ENCODE measurements at places on chromosomes 5 and 9.

- DNase-seq: no peak
Observed at GRCh38 chr5:14715481-14715880, 51.0 kb downstream of the OTULIN start.

- no peak for DNase-seq
Observed at GRCh38 chr5:134609232-134609851, 23.3 kb downstream of the SAR1B start.

GRCh38 chr9:75953218-75953617 lies 62.7 kb downstream of the PCSK5 start:
- DNase-seq: no peak

- no peak for DNase-seq
Observed at GRCh38 chr5:138351056-138351455, 1.4 kb upstream of the KDM3B start.

- DNase-seq: no peak
Observed at GRCh38 chr5:35182486-35182885, 47.8 kb downstream of the PRLR start.

DNA sequence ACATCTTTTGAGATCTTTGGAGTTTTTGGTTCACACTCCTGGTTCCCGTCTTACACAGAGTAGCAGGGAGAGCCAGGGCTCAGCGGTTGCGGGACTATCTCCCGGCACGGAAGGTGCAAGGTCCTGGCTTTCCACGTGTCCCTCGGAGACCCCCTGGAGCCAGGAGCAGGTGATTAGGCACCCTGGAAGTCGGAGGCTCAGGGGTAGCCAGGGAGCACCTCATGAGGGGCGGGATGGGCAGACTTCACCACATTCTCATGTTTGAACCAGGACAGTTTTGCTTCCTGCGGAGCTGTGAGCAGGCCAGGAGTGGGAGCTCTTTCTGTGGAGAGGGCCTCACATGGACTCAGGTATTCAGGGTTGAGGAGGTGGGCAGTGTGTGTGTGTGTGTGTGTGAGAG lies 273.7 kb upstream of the IRX1 start:
- DNase-seq: no peak

DNA sequence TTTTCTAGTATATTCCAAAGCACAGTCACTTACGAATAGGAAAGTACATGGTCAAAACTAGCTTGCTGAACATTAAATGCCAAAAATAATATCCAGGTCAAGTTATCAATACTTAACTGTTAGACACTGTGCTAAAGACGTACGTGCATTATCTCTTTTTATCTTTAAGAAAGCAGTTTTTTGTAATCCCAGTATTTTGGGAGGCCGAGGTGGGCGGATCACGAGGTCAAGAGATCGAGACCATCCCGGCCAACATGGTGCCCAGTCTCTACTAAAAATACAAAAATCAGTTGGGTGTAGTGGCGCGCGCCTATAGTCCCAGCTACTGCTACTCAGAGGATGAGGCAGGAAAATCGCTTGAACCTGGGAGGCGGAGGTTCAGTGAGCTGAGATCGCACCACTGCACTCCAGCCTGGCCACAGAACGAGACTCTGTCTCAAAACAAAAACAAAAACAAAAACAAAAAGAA lies 2.7 kb upstream of the HSPA5 start:
- DNase-seq: no peak

GRCh38 chr5:56179442-56179841 lies 53.7 kb downstream of the ANKRD55 start:
- DNase-seq: no peak

DNA sequence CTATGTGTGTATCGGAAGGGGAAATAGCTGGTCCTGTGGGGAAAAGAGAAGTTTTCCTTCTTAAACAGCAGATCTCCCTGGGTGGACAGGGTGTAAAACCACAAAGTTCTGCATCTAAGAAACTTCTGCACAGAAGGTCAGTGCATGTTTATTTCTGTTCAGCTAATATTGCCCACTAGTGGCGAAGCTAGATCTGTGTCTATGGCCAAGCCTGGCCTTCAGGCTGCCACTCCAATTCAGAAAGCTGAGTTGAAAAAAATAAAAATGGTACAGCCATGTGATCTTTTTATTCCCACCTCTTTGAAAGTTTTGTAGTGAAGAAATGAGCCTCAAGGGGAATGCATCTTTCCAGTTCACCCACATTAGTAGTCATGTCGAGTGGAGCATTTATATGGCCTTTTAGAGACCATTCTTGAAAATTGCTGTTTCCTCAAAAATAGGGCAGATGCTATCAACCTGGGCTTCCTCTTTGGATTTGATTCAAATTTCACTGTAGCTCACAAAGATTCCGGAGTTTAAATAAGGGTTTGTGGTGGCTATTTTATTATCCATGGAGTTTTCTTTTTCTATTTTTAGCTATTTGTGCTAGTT lies 488.0 kb downstream of the PRELID2 start:
- DNase-seq: no peak

- no peak for DNase-seq
Observed at GRCh38 chr5:5270958-5271785, 131.0 kb downstream of the ADAMTS16 start.

GRCh38 chr9:114869378-114869777 lies 61.0 kb downstream of the TNFSF8 start:
- DNase-seq: no peak

DNA sequence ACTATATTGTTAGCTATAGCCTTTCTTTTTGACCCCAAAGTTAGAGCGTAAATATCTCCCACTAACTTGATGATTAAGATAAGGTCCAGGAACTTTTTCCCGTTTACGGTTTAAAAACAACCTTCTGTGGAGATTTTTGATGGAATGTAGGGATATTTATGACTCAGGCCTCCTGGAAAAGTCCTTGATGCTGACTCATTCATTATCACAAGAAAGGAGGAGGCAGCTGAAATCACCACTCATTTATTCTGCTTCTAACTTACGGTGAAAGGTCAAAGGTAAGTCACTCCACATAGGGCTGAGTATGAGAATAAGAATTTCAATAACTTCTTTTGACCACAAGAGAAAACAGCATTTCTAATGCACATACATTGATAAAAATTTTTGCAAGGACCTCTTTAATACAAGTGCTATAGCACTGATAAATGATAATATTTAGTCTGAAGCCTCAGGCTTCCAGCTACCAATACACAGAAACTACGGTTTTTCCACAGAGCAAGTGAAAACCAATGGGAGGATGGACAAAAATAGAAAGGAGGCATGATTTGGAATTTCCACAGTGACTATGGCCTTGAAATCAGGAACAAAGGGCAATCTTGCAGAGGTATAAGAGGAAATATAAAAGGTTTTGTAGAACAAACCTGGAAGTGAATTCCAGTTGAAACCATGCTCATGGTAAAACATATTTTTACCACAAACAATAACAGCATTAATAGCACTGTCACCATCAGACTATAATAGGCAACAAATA lies 146.5 kb downstream of the PPP2R2B start:
- DNase-seq: no peak

DNA sequence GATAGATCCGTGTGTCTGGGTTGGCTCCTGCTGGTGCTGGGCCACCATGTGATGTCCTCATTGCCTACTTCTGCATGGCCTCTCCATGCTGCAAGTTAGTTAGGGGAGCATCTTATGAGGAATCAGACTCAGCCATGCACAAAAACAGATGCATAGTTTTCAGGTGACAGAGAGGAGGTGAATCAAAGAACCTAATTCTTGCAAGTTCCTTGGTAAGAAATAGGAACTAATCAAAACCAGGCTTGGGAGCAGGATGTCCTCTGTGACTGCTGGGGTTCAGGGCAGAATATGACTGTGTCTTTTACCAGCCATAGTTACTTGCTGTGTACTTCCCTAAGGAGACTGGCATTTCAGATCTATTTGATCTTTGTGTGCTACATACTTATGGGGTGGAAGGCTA lies 61.6 kb downstream of the C9orf152 start:
- no peak for DNase-seq

- no peak for DNase-seq
Observed at GRCh38 chr9:105070176-105070575, 142.2 kb upstream of the ABCA1 start.

GRCh38 chr9:132592451-132592850 lies 10.0 kb downstream of the BARHL1 start:
- DNase-seq: no peak

DNA sequence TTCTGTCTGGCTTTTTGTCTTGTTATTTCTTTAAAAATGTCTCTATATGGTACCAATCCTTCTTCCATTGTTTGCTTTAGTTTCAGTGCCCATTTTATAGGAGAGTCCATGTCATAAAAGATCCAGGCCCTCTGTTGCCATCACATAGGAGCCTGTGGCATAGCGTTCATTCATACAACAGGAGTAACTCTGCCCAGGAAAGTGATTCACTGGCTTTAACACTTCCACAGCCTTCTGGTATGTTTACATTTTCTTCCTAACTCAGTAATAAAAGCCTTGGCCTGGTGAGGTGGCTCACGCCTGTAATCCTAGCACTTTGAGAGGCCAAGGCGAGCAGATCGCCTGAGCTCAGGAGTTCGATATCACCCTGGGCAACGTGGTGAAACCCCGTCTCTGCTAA lies 519.3 kb upstream of the PTGER4 start:
- no peak for DNase-seq

DNA sequence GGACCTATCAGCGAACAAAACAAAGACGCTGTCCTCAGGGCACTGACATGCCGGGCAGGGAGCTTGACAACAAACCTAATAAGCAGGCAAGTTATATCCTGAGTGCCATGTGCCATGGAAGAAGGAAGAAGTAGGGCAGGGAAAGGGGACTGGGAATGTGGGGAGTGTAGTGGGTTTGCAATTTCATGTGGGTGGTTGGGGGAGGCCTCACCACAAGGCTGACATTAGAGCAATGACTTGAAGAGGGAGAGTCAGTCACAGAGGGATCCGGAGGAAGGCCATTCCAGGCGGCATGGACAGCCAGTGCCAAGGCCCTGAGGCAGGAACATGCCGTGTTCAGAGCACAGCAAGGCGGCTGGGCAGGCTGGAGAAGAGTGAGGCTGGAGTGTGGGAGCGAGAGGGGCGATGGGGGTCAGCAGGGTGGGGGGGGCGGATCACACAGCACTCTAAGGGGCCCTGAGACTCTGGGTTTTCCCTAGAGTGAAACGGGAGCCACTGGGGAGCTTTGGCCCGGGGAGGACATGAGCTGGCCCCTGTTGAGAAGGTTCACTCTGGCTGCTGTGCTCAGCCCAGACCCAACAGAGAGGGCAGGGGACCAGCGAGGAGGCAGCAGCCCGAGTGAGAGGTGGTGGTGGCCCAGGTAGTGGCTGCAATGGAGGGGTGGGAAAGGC lies 86.3 kb downstream of the STK10 start:
- DNase-seq: no peak

- DNase-seq: no peak
Observed at GRCh38 chr9:34492051-34492450, 30.7 kb downstream of the ENHO start.

DNA sequence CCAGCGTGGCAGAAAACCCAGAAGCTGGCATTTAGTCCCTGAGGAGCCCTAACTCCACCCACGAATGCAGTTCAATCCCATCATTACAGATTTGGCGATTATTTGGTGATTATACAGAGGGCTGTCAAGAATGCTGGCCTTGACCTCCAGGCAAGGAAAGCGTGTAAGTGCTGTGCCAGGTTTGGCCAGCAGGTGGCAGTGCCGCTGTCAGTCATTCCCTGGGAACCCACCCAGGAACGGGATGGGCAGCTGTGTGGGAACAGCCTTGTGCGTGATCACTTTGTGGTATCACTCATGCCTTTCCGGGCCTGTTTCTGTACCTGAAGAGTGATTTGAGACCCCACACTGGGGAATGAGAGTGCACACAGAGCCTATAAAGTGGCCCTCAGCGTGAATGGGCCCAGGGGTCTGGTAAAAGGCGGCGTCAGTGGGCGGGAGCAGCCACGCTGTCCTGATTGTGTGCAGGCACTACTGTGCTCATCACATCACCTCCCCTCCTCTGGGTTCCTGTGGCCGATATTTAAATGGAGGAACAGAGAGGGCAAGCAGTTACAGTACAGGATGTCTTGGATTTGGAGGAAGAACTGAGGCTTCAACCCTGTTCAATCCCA lies 215.6 kb downstream of the ROR2 start:
- DNase-seq: peak; percentile 49

DNA sequence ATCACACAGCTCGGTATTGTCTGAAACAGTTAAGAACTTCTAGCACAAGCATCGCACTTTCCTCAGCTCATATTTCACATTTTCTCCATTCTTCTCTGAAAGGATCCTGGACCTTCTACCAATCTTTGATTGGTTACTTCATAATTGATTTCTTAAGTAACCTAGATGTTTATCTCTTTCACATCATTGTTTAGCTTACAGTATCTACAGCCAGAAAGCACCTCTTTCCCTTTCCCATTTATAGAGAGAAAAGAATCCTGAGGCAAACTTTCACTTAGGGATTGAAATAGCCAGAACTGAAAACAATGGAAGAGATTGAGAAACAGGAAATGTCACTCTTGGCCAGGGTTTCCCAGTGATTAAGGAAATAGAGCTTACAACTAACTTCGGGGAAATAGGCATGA lies 2.5 kb downstream of the IL33 start:
- no peak for DNase-seq

GRCh38 chr5:37984300-37984699 lies 144.5 kb upstream of the GDNF start:
- DNase-seq: no peak

- no peak for DNase-seq
Observed at GRCh38 chr5:171321447-171321846, 12.4 kb downstream of the TLX3 start.

DNA sequence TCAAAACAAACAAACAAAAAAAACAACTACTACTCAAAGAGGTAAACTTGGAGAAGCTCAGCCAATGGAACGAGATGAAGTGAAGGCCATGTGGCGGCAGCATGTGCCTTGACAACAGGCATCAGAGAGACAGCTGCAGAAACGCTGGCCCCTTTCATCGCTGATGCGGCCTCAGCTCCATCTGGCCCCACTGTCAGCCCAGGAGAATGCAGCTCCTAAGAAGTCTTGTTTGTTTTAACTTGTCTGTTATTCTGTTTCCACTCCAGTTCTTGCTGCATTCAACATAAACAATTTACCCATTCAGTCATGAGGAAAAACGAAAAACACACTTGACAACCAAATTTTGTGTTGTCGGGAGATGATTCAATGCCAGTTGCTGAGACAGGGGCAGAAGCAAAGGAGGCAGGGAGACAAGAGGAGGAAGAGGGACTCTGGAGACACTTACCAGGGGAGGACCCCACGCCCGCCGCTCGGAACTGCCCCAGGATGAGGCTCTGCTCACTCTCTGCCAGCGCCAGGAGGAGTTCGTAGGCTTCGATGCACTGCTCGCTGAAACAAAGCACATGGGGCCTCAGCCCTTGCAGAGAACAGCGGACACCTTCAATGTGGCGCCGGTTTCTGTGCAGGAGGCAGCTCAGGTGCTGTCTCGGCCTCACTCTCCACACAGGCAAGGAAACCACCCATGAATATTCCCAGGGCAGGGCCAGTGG lies 91.2 kb downstream of the DCP2 start:
- DNase-seq: no peak

GRCh38 chr5:31236339-31236738 lies 42.9 kb downstream of the CDH6 start:
- no peak for DNase-seq

GRCh38 chr9:129023036-129023907 lies 4.9 kb downstream of the SH3GLB2 start:
- no peak for DNase-seq

All from CD4-positive, alpha-beta T cell treated with Interleukin-4 for 4 hours (primary cell).